ENCODE measurements at places on chromosomes 4 and X.

DNA sequence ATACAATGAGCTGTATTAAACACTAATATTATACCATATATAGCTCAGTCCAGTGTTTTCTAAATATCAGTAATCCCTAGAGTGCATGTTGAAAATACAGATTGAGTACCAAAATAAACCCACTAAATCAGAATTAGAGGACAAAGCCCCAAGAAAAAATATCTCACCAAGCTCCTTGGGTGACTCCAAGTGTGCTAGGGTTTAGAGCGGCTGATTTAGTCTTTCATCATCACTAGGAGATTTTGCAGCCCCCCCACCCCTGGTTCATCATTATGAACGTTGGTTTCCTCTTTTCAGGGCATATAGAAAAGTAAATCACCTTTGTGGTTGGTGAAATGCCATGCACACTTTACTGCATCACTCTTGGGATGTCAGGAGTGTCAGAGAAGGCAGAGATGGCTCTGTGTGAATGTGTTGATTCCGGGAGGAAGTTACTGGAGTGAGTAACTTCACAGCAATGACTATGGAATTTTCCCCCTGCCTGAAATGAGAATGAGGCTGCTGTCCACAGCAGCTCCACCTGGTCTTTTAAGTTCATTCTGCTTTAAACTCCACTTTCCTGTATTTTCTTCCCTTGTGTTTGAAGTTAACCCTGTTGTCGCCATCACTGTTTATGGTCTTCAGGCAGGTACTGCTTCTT is 25.2 kb upstream of the ANAPC4 start:
- DNase-seq = peak; percentile 65

DNA sequence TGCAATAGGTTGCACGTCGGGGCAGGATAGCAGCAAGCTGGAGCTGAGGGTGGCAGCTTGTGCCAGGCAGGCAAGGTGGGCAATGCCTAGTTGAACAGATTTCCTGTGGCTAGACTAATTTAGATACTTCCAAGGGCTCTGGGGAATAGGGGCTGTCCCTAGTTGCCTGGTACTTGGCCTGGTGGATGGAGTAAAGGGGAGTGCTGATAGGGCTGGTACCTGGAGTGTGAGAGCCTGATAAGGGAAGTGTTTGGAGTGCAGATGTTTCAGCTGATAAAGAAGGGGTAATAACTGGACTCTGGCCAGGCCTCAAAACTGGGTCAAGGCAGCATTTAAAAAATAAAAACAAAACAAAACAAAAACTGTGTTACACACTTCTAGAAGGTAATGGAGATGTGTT is 665.5 kb downstream of the CCSER1 start:
- DNase-seq = no peak

DNA sequence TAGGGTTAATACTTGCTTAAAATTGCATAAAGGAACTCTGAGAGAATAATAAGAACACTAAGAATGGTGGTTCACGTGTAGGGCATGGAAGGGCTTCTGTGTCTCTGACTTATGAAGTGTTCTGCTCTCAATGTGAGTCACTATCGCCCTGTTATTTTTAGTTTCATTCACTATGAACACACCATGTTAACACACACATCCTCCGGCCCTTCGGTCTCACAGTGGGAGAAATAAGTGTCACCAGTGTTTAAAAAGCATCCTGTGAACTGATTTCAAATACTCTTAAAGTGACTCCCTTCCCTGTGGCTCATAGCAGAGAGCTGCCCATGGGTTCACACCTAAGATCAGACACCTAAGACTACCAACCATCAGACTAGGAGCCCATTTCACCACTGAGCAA is 33.8 kb upstream of the FGFBP2 start:
- DNase-seq = no peak

DNA sequence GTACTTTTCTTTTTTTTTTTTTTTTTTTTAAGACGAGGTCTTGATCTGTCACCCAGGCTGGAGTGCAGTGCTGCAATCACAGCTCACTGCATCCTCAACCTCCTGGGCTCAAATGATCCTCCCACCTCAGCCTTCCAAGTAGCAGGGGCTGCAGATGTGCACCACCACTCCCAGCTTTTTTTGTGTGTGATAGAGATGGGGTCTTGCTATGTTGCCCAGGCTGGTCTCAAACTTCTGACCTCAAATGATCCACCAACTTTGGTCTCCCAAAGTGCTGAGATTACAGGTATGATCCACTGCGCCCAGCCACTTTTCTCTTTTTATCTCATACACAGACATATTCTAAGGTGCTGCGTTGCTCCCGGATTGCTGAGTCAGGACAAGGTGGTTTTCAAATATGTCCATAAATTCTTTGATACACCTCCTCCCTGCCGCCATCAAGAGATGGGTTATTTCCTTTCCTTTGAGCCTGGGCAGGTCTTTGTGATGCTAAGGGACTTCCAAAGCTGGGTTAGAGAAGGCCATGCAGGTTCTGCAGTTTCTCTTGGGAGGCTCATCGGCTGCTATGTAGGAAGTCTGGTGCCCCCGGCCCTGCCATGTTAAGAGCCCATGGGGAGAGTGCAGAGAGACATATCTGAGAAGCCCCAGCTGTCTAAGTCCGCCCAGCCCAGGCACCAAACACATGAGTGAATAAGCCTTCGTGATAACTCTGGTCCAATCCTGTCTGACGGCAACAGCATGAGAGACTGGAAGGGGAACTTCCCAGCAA is 8.4 kb upstream of the PLA2G12A start:
- DNase-seq = no peak

- no peak for DNase-seq
Measured at GRCh38 chr4:85399270-85399669, 75.7 kb upstream of the ARHGAP24 start.

GRCh38 chrX:74160358-74160757 is 143.6 kb upstream of the ZCCHC13 start:
- DNase-seq = no peak

GRCh38 chr4:145218251-145218650 is 37.9 kb upstream of the OTUD4 start:
- DNase-seq = no peak

Data from RCC 7860 (cell line).